Stimulated activated CD4-positive, alpha-beta T cell treated with anti-CD3 and anti-CD28 coated beads, Interleukin-2, amount 100 ng/mL, for 24 hours (primary cell): ENCODE measurements at places on chromosomes 2 and 18.

GRCh38 chr18:7221424-7222155 lies 9.3 kb upstream of the LRRC30 start:
- no peak for DNase-seq

DNA sequence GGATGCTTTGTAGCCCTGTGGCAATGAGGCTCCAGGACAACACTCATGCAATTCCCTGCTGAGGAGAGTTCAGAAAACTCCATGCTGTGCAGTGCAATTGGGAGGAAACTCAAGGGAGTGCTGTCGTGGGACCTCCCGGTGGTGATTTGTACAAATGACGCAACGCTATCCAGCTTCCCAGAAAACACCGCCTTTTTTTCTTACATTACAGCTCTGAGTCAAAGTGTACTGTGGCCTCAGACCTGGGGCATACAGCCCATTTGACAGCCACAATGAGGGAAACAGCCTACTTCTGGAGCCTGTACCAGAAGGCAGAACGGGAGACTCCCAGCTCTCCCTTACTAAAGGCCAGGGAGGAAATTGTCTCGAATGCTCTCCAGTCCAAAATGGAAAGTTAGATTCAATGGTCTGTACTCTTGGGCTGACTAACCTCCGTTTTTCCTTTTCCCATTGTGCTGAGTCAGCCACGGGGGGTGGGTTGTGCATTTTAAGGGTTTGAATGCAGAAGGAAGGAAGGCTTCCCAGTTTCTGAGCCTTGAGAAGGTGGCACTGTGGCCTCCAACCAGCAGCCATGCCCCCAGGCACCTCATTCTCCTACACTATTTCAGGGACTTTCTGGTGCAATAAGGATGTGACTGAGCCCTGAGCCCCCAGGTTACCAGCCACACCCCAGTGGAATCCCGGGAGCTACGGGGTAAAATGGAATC lies 16.4 kb upstream of the CYP1B1 start:
- DNase-seq: no peak

DNA sequence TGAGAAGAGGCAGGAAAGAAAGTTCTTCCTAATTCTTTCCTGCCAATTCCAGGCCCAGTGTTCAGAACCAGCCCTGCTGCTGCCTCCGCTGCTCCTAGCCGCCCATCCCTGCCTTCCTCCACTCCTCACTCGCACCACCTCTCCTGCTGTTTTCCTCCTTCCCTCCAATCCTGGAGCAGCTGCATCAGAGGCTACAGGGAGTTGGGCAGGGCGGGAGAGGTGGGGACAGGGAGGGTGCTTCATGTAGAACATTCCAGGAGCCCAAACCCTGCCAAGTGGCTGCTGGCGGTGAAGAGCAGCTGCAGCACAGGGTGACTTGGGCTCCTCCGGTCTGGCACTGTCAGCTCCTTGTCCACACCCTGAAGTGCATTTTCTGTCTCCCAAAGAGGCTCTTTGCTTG lies 176.3 kb downstream of the TNS1 start:
- no peak for DNase-seq

GRCh38 chr2:176157499-176158185 lies 535 bp downstream of the HOXD3 start:
- no peak for DNase-seq

DNA sequence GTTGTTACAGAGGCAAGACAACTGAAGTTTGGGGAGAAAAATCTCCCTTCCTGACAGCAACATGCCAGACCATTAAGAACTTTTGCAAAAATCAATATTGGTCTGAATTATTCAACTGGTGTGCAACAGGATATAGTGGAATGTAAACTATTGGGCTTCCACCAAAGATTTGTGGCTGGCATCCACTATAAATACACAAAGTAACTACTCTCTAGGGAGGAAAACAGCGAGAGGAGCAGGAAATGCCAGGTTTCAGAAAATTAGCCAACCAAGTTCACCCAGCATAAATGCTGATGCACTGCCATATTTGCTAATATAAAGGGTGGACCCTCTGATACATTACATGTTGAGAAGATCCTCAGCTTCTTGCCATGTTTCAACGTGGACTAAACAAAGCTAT lies 267.6 kb upstream of the LYPD1 start:
- no peak for DNase-seq

- DNase-seq: no peak
Observed at GRCh38 chr18:965921-966758, 61.5 kb downstream of the ADCYAP1 start.

DNA sequence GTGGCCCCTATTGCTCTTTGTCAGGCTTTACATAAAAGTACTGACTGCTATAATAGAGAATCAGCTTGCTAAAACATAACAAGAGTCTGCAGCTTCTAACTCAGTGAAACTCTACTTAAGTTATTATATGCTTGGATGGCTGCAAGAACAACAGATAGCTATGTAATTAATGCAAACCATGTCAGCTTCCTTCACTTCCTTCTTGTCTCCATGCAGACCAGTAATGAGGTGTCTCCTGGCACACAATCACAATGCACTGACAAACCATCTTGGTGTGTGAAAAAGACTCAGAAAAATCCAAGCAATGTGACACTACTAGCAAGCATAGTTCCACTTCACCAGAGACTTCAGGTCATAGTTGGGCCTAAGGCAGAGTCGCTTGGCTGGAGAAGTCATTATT lies 2068.9 kb upstream of the PIK3C3 start:
- no peak for DNase-seq

GRCh38 chr2:171390941-171391516 lies 42.8 kb downstream of the METTL8 start:
- no peak for DNase-seq

DNA sequence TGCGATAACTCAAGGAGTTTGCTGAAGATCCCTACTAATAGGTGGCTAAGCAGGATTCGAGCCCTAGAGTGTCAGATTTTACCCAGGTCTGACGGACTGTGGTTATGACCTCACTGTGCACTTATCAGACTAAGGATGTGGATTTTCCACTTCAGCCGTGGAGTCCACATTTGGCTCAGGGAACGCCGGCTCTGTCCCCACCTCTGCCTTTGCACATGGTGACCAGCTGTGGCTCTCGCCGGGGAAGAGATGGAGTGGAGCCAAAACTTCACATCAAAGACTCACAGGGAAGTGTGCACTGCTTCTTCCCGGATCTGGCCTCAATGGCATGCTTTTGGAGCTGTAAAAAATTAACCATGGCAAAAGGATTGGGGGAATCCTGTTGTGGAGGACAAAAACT lies 249.3 kb upstream of the APCDD1 start:
- DNase-seq: no peak

- DNase-seq: no peak
Observed at GRCh38 chr2:27070653-27071276, 689 bp downstream of the OST4 start.

GRCh38 chr2:109057686-109058085 lies 68.7 kb upstream of the EDAR start:
- DNase-seq: no peak

GRCh38 chr2:3459185-3460015 lies 59.9 kb downstream of the ADI1 start:
- DNase-seq: no peak

DNA sequence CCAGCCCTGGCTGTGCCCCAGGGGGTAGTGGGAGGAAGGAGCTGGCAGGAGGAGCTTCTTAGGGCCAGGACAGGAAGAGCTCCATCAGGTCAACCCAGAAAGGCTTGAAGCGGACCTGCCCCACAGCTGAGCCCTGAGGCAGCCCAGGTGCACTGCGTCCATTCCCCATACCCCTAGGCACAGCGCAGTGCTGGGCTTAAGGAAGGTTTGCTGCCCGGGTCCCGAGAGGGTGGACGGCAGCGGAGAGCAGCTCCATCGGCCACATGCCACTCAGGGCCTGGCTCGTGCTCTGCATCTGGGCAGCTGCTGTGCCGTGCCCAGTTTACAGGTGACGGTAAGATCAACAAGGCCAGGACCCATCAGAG lies 26.4 kb downstream of the DNMT3A start:
- no peak for DNase-seq

- DNase-seq: no peak
Observed at GRCh38 chr18:58180172-58180571, 136.1 kb downstream of the NEDD4L start.
